Activated CD4-positive, alpha-beta T cell treated with anti-CD3 and anti-CD28 coated beads, Interleukin-2, amount 50 U/mL, for 16 hours (primary cell): ENCODE measurements at places on chromosomes 4 and X.

GRCh38 chrX:103678199-103678993 lies 8.1 kb downstream of the MORF4L2 start:
- DNase-seq: no peak

DNA sequence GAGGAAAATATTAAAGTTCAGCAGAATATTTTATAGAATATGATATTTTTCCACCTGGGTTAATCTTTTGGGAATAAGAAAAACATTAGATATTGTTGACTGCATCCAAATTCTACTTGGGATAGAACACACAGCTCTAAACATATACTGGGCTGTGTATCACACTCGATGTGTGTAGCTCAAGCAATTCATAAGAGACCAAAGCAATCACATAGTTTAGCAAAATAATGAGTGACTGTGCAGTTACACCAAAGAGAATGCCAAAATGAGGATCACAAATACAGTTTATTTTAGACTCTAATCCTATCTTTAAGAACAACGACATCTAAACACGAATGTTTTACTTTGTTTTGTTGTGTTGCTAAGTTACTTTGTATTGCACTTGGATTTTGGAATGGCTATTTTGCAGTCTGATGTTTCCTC lies 101.2 kb downstream of the CBR4 start:
- DNase-seq: no peak

GRCh38 chr4:56209767-56210166 lies 177.5 kb downstream of the AASDH start:
- DNase-seq: no peak

GRCh38 chr4:168291242-168291641 lies 27.3 kb downstream of the DDX60 start:
- no peak for DNase-seq

GRCh38 chrX:2829469-2830246 lies 928 bp downstream of the GYG2 start:
- DNase-seq: no peak

- DNase-seq: peak; percentile 38
Observed at GRCh38 chrX:40952855-40953254, 132.4 kb upstream of the USP9X start.

GRCh38 chr4:15320121-15320678 lies 107.6 kb upstream of the C1QTNF7 start:
- no peak for DNase-seq

- DNase-seq: no peak
Observed at GRCh38 chr4:87240341-87240740, 19.9 kb upstream of the KLHL8 start.

- DNase-seq: no peak
Observed at GRCh38 chr4:130922955-130923354, 1827.0 kb downstream of the C4orf33 start.

GRCh38 chrX:5084279-5084678 lies 1144.4 kb downstream of the NLGN4X start:
- no peak for DNase-seq

DNA sequence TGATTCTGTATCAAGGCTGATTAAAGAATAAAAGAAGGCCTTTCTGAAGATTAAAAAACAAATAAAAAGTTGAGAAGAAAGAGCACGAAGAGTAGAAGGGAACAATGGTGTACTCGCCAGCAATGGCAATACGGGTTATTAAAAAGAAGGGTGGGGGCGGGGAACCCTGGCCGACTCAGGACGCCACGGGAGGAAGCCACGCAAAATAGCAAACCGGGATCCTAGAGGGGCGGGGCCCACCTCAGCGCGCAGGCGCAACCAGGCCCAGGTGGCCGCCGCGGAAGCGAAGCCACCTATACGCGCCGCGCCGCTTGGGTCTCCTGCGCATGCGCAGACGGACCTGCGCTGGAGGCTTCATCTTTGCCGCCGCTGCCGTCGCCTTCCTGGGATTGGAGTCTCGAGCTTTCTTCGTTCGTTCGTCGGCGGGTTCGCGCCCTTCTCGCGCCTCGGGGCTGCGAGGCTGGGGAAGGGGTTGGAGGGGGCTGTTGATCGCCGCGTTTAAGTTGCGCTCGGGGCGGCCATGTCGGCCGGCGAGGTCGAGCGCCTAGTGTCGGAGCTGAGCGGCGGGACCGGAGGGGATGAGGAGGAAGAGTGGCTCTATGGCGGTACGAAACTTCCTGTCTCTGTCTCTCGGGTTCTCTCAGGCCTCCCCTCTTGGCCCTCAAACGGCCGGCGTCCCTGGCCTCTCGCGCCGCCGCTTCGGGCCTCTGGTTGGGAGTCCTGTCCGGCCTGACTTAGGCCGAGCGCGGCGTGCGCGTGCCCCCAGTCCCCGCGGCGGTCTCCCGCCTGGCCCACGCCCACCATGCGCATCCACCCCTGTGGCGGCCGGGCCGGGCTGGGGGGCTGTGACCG lies at the start of gene FIP1L1:
FIP1L1 (plus strand) TSS at position 323 of the 852 bp plus-strand sequence; CDS start at position 521, 198 bp downstream.
- peak; percentile 96 for DNase-seq

GRCh38 chr4:169810325-169811323 lies 52.9 kb upstream of the HPF1 start:
- DNase-seq: peak; percentile 65

GRCh38 chr4:56424697-56425514 lies 10.5 kb downstream of the PPAT start:
- DNase-seq: no peak

DNA sequence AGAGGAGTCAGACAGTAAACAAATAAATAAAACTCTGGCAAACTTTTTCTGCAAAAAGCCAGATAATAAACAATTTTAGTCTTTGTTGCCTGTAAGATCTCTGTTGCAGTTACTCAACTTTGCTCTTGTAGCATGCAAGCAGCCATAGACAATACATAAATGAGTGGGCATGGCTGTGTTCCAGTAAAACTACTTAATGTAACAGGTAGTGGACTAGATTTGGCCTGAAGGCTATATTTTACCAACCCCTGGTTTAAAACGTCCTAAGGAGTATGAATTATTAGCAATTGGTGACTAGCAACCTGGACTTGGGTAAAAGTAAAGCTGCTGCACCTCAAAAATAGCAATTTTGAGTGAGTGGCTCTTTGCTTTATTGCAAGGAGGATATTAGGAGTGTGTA lies 30.9 kb downstream of the SLAIN2 start:
- DNase-seq: no peak

DNA sequence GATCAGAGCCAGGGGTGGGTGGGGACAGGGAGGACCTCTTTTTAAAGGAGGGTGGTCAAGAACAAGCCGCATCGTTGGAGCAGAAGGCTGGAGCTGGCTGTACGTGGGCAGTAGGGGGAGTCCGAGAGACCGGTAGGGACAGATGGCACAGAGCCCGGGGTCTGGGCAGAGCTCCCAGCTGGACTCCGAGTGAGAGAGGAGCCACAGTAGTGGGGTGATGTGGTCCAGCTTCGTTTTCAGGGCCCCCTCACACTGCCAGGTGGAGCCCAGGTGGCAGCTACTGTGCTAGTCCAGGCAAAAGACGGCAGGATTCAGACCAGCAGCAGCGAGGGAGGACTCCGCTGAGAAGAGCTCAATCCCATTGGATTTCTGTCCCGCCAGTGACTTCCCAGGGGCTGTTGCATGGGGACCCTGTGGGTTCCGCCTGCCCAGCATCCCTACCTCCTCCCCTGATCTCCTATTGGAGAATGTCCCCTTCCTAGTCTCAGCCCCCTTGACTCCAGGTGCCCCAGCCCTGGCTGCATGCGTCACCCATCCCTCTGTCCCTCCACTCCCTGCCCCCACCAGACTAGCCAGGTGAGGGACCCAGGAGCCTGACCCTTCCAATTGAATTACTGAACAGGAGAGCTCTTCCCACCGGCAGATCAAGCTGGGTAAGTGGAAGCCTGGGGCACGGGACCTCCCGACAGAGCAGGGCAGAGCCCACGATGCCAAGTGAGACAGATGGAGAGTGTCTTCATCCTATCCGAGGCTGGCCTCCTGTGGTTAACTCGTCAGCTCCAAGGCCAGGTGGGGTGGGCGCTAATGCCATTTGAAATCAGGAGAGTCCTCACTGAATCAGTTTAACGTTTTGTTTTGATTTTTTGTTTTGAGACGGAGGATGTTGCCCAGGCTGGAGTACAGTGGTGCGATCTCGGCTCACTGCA lies 2.9 kb downstream of the ARHGAP4 start:
- peak; percentile 35 for DNase-seq

DNA sequence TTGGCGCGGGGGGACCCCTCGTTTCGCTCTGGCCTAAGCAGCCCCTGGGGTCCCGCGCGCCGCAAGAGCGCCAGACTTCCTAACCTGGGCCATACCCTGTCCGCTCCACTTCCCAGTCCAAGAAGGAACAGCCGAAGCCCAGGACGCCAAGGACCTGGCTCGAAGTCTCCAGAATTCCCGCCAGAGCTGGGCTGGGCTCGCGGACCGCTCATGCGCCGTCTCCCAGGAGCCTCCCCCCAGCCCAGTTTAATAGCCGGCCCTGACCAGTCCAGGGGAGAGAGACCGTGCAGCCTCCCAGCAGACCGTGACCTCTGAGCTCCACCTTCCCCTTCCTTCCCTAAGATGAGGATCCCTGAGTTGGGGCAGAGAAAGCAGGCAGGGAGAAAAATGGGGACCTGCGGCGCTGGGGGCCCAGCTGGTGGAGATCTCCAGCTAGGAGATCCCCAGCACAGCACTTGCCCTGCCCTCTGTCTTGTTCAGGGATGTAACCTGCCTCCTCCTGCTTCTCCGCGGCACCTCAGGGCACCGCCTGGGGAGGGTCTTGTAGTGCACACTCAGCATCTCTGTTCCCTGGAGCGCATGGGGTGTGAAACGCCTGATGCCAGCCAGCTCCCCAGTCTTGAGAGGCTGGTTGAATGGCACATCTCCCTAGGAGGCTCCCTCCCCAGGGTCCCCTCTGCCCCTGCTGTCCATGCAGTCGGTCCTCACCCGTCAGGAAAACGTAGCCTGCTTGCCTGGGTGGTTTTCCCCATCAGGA lies 1.2 kb upstream of the LETM1 start:
- DNase-seq: no peak

GRCh38 chr4:104772849-104773248 lies 278.2 kb upstream of the CXXC4 start:
- DNase-seq: no peak

DNA sequence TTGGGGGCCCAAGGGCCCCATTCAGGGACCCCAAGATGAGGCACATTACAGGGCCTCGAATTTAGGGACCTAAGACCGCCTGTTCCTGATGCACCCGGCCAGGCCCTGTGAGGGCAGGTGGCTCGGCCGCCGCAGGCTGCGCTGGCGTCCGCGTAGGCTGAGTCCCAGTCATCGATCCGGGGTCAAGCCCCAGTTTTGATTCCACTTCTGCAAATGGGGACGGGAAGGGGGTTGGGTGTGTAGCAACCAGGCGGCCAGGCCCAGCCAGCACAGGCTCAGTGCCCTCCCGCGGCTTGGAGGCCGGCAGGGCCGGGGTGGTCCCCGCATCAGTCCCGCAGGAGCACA lies 327 bp downstream of the PNPLA4 start:
- no peak for DNase-seq

DNA sequence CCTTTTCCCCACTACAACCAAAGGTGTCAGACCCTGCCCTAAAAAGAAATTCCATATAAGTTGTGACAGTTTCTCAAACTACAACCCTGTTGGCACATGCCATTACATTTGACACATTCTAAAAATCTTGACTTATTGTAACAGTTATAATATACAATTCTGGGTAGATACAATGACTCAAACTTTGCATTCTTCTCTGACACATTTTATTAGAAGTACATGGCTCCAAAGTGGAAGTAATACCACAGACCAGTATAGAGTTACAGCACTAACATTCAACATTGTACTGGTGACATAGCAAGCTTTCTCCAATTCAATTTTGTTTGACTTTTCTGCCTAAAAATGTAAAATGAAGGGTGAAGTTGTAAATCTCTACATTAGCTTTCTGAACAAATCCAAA lies 196.6 kb upstream of the ETNPPL start:
- no peak for DNase-seq

DNA sequence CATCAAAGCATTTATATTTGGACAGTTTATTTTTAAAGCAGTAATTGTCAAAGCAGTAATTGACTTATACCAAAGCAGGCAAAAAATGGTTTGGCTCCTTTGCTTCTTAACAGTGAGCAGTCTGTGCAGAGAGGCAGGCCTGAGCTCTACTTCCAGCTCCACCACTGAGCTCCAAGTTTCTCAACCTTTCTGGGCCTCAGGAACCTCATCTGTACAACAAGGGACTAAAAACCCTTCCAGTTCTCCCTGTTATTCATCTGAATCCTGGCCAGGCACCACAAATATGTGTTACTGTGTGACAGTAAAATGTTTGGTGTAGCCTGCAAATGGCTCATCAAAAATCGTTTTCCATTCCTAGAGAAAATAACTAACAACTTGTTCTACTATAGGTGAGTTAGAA lies 88.7 kb upstream of the TTC29 start:
- DNase-seq: no peak

DNA sequence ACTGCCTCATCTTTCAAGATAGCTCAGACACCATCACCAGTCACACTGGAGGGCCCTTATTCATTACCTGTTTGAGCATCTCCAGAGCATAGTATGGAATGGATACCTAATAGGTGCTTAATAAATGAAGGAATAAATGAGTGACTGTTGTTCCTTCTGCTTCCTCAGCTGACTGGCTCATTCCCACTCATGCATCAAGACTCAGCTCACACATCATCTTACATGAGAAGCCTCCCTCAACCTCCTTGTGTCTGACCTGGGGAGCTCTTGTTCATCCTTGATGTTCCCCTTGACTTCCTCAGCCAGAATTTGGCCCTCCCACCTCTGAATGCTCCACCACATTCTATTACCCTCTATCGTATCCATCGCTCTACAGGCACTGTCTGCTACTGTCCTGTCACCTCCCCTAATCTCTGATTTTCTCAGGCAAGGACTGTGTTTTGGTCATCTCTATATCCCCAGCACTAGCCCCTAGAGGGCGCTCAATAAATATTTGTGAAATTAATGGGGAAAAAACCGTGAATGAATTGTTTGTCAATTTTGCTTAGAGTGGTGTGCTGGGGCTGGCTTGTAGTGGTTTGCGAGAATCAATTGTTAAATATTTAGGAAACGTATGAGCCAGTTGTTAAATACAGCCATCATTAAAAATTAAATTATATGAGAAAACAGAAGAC lies 88.3 kb downstream of the NHSL2 start:
- DNase-seq: peak; percentile 35

DNA sequence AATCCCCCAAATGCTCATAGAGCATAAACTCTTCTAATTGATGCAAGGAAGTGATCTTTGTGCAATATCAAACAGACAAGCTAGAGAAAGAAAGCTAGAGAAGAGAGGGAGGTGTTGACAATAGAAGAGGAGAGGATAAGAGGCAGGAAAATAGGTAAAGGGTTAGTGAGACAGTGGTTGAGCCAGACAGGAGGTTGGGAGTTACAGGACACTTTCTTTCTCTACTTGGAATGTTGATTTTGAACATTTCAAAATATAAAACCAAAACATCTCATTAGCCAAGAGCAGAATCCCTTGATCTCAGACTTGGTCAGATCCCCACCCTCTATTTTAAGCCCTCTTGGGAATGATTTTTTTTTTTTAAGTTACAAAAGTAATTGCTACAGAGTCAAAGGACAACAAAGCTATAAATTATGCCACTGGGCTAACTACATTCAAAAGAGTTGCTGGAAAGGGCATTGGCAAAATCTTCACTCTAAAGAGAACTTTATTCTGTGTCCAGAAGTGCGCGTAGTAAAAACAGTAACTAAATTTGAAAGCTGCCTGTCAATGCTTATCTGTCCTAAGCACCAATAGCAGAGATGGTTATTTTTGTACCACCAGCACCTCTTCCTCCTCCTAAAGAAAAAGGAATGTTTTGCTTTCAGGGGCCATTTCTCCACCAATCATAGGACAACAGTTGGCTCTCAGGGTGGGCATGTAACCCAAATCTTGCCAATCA lies 133.8 kb downstream of the PDGFC start:
- DNase-seq: no peak
